CD14-positive monocyte (primary cell): ENCODE measurements at places on chromosomes 16 and 17.

DNA sequence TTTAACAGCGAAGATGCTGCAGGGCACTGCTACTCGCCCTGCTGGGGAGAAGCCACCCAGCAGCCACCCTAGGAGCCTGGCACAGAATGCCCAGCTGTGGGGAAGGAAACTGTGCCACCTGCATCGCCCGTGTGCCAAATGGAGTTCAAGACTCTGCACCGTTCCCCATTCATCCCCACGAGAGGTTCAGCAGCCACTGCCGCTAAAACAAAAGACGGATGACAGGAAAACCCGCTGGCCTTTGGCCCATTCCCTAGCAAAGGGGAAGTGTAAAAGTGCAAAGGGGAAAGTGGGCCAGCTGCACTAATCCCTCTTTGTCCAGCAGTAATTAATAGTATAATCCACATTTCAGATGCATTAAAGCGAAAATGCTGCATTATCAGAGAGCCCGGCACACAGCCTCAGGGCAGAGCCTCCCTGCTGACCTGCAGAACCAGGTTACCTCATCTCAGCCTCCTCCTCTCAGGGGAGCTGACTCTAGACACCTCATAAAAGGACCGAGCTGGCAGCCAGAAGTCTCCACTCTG is 37.7 kb downstream of the ZFHX3 start:
- peak; percentile 34 for DNase-seq

GRCh38 chr17:4843321-4844000 is 10.3 kb downstream of the MINK1 start:
- peak; percentile 48 for DNase-seq

DNA sequence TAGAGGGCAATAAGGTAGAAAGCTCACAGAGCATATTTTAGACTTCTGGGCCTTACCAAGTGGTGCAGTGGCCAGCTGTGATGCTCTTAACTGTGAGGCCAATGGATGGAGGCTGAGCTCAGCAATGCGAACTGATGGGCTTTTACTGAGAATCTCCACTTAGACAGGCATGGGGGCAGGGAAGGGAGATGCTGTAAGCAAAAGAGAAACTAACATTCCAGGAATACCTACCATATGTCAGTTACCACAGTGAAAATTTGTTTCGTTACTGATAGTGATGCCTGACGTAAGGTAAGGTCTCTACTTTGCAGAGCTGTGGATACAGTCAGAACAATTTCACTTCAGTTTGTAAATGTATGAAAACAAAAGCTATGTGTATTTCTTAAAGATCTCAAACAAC is 250.6 kb upstream of the ZFHX3 start:
- no peak for DNase-seq

DNA sequence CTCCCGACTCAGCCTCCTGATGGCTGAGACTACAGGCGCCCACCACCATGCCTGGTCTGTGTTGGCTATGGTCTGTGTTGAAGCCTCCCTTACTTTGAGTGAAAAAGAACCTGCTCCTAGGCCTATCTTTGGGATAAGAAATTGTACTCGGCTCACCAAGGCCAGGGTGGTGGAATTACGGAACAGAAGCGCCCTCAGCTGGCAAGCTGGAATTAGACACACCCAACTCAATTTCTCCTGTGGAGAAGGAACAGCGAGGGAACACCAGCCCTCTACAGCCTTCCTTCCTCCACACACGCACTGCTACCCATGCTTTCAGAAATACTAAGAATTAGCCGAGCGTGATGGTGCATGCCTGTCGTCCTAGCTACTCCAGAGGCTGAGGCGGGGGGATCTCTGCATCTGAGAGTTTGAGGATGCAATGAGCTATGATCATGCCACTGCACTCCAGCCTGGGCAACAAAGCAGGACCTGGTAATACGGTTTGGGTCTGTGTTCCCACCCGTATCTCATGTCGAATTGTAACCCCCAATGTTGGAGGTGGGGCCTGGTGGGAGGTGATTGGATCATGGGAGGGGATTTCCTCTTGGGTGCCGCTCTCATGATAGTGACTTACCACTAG is 40.1 kb upstream of the RBBP6 start:
- no peak for DNase-seq

DNA sequence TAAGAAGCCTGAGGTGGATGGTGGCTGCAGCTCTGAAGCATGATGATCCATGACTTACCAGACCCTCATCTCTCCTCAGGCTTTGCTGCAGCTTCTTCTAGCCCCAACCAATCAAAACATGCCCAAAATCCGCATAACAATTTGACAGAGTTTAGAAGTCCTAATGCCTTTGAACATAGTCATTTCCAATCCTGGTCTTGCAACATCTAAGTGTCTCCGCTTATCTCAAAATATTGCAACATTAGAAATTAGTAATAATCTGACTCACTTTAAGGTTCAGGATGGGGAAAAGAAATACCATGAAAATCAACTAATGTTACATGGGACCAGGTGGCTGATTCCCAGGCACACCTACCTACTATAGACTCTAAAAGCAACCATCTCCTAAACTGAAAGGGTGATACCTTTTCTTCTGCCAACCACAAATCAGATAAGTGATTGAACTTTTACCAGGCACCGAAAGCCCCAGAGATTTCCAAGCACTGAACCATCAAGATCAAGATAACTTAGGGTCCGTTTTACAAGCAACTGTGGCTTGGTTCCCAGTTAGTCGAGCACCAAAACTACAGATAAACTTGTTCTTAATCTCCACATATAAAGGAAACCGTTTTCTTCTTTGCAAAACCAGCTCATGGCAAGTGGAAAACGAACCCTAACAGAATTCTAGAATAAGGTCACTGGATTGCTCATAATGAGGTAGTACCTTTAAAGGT is 14.0 kb downstream of the ERN1 start:
- peak; percentile 60 for DNase-seq

- DNase-seq, result no peak
These were observed 53.3 kb upstream of the ENDOV start for GRCh38 chr17:80361495-80362220.
